ENCODE measurements at places on chromosomes 1 and 21.

- DNase-seq = no peak
Measured at GRCh38 chr1:230650300-230650699, 8.0 kb downstream of the COG2 start.

DNA sequence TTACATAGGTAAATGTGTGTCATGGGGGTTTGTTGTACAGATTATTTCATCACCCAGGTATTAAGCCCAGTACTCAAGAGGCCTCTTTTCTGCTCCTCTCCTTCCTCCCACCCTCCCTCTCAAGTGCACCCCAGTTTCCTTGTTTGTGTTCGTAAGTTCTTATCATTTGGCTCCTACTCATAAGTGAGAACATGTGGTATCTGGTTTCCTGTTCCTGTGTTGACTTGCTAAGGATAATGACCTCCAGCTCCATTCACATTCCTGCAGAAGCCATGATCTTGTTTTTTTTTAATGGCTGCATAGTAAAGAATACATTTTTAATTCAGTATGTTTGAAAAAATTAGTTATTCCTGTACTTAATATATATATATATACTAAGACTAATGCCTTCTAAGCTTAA is 107.7 kb downstream of the CLDN17 start:
- DNase-seq = no peak

DNA sequence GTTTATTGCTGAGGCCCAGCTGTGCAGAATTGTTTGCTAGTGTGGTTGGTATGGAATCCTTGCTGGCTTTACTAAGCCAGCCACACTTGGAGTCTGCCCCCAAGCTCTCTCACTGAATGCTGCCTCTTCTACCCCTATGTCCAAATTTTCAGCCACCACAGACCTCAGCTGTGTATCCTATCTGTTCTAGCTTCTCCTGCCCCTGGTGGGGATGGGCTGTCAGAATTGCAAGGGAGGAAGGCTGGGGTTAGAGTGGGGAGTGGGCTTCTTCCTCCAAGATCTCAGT is 4.4 kb downstream of the NHLH1 start:
- DNase-seq = no peak

- no peak for DNase-seq
Measured at GRCh38 chr1:107530543-107530942, 389.7 kb downstream of the NTNG1 start.

DNA sequence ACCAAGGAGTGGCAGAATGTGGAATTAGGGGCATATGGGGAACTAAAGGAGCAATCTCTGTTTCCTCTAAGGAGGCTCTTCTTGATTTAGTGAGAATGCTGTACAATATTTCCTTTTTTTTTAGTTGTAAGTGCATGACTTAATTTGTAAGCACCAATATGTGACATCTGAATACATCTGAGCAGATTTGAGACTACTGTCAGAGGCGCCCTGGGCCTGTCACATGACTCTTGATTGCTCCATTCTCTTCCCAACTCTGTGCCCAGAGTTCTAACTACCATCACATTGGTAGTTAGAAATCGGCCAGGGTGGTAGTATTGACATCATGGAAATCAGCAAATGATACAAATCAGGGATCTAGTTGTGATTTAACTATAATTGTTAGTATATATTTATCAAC is 110.1 kb upstream of the LMO4 start:
- DNase-seq = no peak

GRCh38 chr1:117735045-117735992 is 129.5 kb downstream of the TENT5C start:
- DNase-seq = peak; percentile 17

- no peak for DNase-seq
Measured at GRCh38 chr1:12039164-12039525, 19.8 kb downstream of the MIIP start.

DNA sequence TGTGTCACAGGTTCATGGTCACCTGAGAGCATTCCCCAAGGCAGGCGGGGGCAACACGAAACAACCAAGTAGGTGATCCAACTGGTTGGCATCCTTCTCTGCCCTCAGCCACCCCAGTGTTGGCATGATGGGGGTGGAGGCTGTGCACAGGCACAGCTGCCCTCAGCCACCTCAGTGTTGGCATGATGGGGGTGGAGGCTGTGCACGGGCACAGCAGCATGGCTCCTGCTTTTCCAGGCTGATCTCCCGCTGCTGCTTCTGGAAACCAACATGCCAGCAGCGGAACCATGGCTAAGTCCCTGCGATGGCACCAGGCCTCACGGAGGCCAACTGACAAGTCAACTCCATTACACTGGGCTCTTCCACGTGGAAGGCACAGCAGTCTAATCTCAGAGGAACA is 447.8 kb downstream of the PTPRU start:
- DNase-seq = no peak

GRCh38 chr1:232211149-232211548 is 418.8 kb downstream of the SIPA1L2 start:
- DNase-seq = no peak

GRCh38 chr1:58442114-58442513 is 104.4 kb downstream of the OMA1 start:
- no peak for DNase-seq

DNA sequence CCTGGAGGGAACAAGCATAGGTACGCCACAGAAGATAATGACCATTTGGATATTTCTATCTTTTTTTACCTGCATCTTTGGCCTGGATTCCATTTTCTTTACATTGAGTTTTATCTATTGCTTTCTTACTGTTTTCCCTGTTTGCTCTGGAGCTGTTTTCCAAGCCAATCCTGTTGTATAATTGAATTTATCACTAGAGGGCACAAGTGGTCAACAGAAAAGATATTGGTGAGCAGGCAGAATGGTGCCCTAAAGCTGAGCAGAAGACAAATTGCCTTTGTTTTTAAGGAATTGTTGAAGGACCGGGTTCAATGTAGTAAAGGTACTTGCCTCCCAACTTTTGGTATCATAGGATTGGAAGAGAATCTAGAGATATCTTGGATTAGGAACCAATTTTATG is 152.8 kb downstream of the PPP1R12B start:
- DNase-seq = no peak

GRCh38 chr1:219518168-219518906 is 94.6 kb downstream of the ZC3H11B start:
- DNase-seq = no peak

DNA sequence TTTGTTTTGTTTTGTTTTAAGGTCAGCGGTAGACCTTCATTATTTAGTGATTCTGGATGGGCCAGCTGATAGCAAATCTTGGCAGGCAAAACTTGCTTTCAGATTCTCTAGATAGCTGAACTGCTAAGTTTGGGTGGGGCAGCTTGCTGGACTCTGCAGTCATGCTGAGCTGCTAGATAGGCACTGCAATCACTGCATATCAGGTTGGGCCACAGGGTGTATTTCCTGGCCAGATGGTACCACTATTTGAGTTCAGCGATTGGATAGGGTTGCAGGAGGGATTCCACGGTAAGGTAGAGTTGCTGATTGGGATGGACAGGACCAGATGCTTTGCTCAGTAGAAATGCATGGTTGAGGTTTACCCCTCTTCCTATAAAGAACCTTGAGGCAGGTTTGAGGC is 579.3 kb upstream of the ADGRL4 start:
- DNase-seq = no peak

- no peak for DNase-seq
Measured at GRCh38 chr1:95954585-95954984, 720.6 kb downstream of the RWDD3 start.

GRCh38 chr1:27235827-27236226 is 1.4 kb downstream of the WDTC1 start:
- no peak for DNase-seq

GRCh38 chr1:6954591-6954990 is 169.3 kb downstream of the CAMTA1 start:
- no peak for DNase-seq

DNA sequence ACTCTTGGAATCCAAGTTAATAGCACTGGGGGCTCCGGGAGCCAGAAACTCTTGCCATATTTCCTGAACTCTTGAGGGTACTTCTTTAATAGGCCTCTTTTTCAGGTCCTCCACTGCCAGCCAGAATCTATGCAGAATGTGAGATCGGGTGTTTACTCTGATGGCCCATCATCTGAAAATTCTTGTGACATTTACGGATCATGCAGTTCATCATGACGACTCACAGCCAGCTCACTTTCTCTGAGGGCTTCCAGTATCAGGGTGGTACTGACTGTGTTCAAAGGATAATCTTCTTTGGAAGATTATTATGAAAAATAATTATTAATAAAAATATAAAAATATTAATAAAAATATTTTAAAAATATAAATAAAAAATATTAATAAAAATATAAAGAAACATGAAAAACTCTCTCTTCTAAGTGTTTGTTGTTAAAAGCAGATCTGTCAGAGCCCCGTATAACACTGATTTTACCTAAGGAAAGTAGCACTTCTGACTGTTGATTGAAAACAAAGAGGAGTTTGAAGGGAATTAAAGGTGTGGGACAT is 194.3 kb upstream of the GREM2 start:
- DNase-seq = no peak

DNA sequence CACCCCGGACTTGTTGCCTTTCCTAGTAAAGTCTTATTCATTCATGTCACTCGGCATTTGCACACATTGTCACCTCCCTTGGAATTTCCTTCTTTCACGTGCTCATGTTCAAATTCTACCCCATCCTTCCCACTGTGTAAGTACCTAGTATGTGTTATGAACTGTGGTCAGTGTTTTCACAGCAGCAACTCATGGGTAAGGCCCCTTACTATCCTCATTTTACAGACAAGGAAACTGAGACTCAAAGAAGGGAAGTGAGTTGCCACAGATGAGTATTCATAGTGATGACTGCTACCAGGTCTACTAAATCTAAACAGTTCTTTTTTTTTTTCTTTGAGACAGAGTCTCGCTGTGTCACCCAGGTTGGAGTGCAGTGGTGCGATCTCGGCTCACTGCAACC is 10.5 kb downstream of the CITED4 start:
- no peak for DNase-seq
